ENCODE measurements at places on chromosomes 12 and 14.

DNA sequence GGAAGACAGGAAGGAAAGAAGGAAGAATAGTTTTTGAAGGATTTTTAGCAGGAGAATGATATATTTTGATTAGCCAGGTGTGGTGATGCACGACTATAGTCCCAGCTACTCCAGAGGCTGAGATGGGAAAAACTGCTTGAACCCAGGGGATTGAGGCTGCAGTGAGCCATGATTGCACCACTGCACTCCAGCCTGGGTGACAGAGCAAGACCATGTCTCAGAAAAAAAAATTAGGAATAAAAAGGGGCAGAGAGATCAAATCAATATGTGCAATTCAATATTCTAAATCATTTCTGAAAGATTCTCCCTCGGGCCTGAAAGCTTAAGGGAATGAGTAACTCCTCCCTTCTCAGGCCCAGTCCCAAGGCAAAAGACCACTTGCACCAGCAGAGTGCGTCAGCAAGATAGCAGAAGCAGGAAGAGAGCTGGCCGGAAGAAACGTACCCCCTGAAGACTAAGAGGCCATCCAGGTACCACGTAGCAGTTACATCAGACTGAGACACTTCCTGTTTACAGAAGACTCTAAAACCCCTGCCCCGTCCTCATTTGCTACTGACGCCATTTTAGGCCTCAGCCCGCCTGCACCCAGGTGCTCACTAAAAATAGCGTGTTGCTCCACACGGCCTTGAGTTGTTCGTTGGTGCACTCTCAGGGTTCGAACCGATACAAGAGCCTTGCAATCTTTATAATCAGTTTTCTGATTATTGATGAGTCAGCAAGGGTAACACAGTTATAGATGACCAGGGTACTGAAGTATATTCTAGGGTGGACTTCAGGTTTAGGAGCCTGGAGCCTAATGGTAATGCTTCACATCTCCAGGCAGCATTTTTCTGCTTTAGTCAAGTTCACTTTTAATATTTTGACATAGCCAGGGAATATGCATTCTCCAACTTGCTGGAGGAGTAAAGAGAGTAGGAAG is 57.7 kb upstream of the CSRP2 start:
- no peak for DNase-seq

DNA sequence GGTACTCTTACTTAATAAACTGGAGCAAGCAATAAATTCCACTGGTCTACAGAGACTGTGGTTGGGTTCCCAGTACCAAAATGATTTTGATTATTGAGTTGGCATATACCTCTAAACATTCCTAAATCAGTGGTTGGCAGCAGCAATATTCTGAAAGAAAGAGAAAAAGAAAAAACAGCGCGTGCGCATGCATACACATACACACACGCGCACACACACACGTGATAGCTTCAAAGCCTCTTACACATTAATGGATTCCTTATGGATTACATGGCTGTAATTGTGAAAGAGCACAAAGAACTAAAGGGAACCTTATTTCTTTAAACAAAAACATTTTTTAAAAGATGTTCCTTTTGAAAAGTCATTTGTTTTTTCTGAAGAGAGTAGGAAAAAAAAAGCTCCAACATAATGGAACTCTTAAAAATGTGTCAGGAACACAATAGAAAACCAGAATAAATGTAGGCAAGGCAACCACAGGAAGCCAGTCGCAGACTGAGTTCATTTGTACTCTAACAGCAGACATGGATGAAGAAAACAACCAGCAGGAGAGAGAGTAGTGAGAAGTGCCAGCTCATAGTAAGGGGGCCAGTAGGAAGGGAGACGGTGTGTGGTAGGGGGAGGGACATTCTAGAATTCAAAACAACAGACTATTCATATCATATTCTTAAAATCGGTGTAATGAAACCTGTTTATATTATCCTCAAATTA is 80.0 kb downstream of the DRAM1 start:
- DNase-seq: no peak

DNA sequence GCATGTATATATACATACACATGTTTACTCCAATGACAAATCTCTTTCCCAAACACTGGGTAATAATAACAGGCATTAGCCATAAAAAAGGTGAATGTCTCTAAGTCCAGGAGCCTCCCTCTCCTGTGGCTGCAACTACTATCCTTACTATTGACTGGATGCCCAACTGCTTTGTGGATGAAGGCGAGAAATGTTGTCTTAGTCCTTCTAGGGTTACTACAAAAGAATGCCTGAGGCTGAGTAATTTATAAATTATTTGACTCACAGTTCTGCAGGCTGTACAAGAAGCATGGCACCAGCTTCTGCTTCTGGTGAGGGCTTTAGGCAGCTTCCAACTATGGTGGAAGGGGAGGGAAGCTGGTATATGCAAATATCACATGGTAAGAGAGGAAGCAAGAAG is 366.0 kb upstream of the DDHD1 start:
- no peak for DNase-seq

GRCh38 chr12:132380641-132381040 is 51.3 kb upstream of the GALNT9 start:
- DNase-seq: no peak

GRCh38 chr14:70401643-70402042 is 15.2 kb downstream of the SYNJ2BP start:
- no peak for DNase-seq
